ENCODE measurements at places on chromosomes 6 and 20. TPM values are rescaled to one million over a fixed set of nuclear protein-coding genes. Genes with fewer than 3 reads are reported as not detected.

GRCh38 chr20:10172998-10173655, 45.5 kb upstream of the SNAP25 start:
- no peak for DNase-seq

- DNase-seq, result no peak
These were observed 301 bp downstream of the PPP1R3D start for GRCh38 chr20:59939879-59940128.

DNA sequence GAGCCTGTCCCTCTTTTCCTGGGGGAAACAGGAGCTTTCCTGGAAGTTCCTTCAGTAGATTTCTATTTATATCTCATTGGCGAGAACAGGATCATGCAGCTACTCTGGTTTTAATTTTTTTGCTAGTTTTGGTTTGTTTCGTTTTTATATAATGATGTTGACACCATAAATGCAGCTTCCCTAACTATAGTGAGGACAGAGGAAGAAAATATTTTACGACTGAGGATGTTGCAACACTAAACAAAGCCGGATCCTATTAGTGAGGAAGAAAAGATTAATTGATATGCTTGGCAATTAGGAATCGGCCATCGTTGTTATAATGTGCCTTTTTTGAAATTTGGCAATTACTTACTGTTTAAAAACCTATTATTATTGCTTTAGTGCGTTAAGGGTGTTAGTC, 16.6 kb downstream of the KDM1B start:
- no peak for DNase-seq

- no peak for DNase-seq
These were observed 64.2 kb upstream of the CCN6 start for GRCh38 chr6:111989743-111990142.

- DNase-seq, result no peak
These were observed 113.0 kb downstream of the ERMARD start for GRCh38 chr6:169864148-169865020.

- DNase-seq, result no peak
These were observed 131.1 kb downstream of the OLIG3 start for GRCh38 chr6:137362878-137363804.

PSMB1 gene
- 205 TPM for total RNA-seq

SEMG1 gene
- total RNA-seq, result 0.34 TPM

VGLL2 gene
- not detected for total RNA-seq

NRN1 gene
- total RNA-seq, result 8.5 TPM

LY86 gene
- total RNA-seq, result not detected

ERVFRD-1 gene
- not detected for total RNA-seq

MPIG6B gene
- 6.0 TPM for total RNA-seq
